NCI-H446 treated with DMSO at 0.1 percent for 48 hours (cell line): ENCODE measurements at places on chromosomes 7 and 10.

DNA sequence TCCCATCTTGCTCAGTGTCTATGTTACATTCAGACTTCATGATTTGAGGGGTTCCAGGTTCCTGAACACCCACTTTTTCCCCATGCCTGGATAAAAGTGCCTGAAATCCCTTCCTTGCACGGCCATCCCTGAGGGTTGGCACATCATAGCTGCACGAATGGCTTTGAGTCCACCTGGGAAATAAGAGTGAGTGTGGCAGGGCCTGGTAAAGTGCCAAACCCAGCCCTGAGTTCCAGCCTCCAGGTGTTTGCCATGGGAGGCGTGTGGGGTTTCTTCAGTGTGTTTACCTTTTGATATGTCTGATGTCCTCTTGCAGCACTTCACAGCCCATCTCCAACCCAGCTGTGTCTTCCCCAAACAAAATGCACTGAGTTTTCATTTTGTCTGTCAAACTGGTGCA lies 145.7 kb downstream of the PAXIP1 start:
- DNase-seq = no peak

- no peak for DNase-seq
Observed at GRCh38 chr7:140122965-140123364, 53.8 kb downstream of the KDM7A start.

- DNase-seq = no peak
Observed at GRCh38 chr7:74572301-74572979, 85.1 kb upstream of the GTF2I start.

- DNase-seq = no peak
Observed at GRCh38 chr7:107922886-107923285, 31.9 kb downstream of the DLD start.

DNA sequence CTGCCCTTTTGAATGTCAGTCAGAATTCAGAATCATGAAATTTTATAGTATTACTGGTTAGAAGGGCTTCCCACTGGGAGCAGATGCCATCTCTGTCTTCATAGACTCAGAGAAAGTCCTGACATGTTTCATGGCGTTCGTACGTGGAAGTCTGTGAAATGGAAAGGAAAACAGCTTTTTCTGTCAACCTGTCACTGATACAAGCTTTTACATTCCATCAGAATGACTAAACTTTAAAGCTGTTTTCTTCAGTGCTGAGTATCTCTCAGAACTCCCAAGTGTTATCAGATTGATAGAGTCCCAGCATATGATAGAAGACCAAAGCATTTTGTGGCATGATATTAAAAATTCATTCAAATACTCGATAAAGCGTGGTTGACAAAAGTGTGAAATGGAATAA lies 726.7 kb upstream of the GALNT17 start:
- no peak for DNase-seq

GRCh38 chr7:2374830-2375728 lies 20.5 kb downstream of the EIF3B start:
- DNase-seq = no peak

GRCh38 chr7:117053432-117053831 lies 100.1 kb downstream of the ST7 start:
- no peak for DNase-seq

DNA sequence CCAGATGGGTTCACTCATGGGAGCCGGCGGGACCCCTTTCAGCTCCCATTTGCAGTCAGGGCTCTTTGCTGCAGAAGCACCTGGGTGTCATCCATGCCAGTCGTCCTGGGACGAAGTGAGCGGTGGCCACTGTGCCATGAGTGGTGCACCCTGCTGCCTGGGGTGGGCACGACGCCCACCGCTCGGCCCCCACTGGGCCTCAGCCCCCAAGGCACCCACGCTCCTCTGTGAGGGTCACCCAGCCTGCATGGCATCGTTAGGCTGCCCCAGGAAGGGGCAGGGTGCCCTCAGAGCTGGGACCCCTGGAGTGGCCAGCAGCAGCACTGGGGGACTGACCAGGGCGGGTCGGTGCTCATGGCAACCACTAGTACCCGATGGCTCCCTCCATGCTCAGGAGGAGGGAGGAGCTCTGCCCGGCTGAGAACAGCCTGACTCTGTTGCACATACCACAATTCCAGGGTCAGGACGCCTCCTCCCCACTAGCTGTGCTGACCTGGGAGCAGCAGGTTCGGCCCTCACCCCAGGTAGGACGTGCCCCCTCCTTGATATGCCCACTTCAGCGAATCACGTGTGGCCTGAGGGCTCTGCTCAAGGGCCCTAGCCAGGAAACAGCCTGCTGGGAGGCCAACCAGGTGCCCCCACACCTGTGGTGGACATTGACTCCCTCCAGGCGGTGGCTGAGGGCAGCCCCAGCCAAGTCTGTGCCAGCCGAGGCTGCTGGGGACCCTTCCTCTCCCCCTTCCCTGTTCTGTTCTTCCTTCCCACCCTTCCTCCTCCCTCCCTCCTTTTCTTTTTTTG lies 28.5 kb upstream of the CFAP46 start:
- no peak for DNase-seq

DNA sequence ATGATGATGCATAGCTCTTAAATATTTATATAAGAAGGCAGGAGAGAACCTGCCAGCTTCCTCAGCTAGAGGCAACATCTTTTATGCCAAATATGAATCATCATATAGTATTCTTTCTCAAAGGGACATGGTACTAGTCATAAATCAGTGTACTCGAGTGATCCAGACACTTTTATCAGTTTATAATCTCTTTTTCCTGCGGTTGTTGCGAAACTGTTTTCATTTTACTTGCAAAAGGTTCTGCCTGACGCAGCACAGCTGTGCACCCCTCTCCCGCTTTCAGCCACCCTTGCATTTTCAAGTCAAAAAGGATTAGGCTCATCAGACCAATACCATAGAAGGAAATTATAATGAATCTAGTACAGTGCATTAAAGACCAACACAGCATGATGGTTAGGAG lies 332.3 kb upstream of the PRKCQ start:
- no peak for DNase-seq
